ENCODE measurements at places on chromosomes 12 and 14.

DNA sequence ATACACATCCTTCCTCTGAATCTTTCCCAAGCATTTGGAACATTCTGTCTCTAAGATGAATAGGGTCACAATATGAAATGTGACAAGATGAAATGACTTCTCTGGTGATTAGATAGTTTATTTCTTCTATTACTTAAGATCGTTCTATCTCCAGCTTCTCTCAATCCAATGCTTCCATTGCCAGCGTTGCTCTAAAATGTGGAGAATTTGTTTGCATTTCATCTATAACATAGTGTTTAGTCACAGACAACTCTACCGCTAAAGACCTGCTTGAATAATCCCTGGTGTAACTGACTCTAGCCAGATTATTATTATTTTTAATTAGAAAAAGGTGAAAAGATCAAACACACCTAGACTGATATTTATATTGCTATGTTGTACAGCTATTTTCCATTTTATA, 184.7 kb upstream of the PRICKLE1 start:
- no peak for DNase-seq

- no peak for DNase-seq
Observed at GRCh38 chr12:122721057-122721545, 4.5 kb upstream of the HCAR3 start.

- no peak for DNase-seq
Observed at GRCh38 chr14:61939776-61940175, 177.6 kb downstream of the SNAPC1 start.

- no peak for DNase-seq
Observed at GRCh38 chr14:96243785-96244184, 12.2 kb upstream of the BDKRB1 start.

GRCh38 chr14:94936901-94937685, 167.2 kb upstream of the GSC start:
- peak; percentile 64 for DNase-seq

DNA sequence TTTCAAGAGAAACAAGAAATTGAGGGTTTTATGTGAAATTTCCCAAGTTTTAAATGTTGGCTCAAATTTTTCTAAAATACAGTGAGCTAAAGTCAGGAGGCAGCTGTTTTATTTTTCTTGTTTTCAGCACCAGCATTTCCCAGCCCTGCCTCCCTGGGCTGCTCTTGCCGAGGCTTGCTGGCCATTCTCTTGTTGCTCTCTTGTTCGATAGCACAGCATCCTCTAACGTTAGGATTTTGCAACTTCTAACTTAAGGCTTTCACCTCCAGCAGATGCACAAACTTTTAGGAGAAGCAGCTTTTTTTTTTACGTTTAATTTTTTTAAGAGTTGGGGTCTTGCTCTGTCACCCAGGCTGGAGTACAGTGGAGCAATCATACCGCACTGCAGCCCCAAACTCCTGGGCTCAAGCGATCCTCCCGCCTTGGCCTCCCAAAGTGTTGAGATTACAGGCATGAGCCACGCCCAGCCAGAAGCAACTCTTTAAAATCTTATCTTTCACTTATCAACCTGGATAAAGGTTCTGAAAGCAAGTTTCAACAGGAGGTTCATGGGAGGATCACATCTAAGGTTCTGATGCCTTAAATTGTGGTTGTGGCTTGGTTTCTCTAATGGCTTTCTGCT, 40.2 kb downstream of the B4GALNT3 start:
- DNase-seq = no peak

DNA sequence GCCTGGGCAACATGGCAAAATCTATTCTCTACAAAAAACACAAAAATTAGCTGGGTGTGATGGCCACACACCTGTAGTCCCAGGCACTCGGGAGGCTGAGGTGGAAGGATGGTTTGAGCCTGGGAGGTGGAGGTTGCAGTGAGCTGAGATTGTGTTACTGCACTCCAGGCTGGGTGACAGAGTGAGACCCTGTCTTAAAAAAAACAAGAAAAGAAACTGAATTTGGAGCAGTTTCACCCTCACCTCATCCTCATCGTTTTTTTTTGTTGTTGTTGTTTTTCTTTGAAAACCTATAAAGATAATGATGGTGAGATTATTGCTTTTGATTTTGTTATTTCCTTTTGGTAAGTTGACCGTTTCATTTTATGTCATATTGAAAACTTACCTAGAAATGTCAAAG, 60.7 kb downstream of the SLC38A6 start:
- DNase-seq = no peak

GRCh38 chr12:47164724-47165439, 85.1 kb upstream of the AMIGO2 start:
- DNase-seq = no peak

GRCh38 chr12:21666722-21667121, 9.1 kb upstream of the LDHB start:
- DNase-seq = no peak

DNA sequence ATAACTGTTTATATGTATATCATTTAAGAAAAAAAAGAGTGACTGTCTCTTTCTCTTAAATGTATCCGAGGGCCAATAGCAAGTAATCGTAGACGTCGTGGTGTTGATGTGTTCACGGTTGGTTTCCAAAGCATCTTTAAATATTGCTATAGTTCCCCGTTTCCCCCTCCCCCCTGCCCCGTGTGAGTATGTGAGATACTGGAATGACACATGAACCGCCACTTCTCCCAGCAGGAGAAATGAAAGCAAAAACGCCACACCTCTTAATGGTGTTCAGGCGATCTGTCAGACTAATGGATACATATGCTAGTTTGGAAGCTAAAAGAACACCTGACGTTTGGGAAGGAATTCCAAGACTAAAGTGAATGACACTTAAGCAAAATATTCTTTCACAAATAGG, 258.3 kb downstream of the FOXN3 start:
- DNase-seq = no peak

DNA sequence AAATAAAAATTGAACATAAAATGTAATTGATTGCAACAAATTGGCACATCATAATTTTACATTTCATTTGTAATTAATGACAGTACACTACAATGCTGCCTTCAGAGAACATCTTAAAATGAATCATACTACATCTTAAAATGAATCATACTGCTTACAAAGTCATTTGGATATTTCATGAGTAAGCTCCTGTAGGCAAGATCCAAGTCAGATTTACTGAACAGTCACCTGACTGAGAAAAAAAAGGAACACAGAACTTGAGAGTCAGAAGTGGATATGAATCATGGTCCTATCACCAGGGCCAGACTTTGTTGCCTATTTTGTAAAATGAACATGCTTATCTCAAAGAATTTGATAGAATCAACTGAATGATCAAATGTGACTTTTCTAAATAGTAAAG, 32.7 kb upstream of the FBLN5 start:
- DNase-seq = no peak

GRCh38 chr14:96267336-96267735, 11.3 kb downstream of the BDKRB1 start:
- peak; percentile 49 for DNase-seq

- DNase-seq = peak; percentile 9
Observed at GRCh38 chr14:104891121-104891551, 26.1 kb downstream of the CEP170B start.

DNA sequence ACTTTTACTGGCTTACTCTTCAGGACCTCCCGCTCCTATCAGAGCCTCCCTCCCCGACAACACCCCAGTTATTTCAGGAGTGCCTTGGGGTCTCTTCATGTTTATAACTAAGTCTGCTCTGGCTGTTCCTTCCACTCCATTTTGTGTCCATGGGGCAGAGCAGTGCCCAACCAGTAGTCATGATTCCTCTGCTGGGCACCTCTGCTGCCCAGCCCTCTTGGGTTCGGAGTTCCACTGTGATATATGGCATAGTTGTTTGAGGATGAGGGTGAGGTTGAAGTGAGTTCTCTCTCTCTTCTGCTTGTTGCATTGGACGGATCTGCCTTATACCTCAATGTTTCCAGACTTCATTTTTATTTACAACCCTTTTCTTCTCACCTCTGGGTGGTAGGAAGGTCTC, 17.4 kb downstream of the NR1H4 start:
- DNase-seq = no peak

DNA sequence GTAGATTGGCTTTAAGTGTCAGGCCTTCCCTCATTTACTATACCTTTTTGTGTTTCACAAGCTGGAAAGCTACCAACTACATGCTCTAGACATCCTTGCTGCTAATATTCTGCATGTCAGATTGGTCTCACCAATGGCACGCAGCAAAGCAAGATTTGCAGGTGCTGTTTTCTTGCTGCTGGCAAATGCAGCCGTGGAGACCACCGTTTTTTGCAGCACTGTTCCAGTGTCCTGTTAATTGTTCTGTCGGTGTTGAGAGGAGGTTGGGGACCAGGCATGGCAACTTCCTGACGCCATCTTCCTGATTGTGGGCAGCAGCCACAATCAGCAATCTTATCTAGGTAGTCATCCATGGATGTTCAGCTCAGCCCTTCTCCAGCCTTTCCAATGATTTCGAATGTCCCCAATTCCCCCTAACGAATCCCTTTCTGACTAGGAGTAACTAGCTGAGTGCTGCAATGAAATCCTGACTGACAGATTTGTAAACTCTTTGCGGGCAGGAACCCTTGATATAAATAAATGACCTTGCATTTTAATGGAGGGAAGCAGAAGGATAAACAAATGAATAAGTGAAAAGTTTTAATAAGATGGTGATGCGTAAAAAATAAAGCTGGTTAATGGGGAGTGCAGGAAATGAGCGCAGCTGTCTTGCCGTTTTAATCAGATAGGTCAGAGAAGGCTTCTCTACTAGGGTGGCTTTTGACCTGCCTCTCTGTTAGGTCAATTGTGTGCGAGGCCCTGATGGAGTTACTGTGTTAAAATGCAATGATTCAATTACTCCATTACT, 574 bp upstream of the CRADD start:
- DNase-seq = no peak

DNA sequence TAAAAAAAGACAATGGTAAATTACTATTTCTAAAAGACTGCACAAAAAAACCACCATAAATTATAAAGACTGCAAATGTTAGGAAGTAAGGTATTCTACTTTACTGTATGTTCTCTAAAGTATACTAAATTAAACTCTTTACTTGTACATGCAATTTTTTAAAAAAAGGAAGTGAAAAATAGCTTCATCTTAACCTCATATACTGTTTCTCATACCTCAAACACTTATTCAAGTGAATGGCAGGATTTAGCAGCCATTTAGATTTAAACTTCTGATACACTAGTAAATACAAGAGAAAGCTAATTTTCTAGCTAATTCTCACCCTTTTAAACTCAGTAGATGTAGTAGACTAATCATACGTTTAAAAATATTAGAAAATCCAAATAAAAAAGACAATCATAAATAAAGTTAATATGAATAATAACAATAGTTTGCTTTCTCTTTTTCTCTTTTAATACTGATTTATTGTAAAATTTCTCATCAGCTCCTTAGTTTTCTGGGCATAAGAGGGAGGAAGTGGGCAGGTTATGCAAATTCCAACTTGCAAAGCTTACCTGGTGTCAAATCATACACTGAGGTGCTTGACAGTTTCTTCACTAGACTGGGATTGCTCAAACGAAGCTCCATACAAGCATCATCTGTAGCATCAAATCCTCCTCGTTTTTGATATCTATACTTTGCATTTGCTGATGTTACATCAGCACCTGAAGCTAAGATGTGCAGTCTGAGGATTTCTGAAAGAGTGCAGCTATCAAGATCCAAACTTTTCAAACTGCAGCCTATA, 71.0 kb upstream of the CFL2 start:
- no peak for DNase-seq

GRCh38 chr14:101790232-101790631, 28.7 kb downstream of the PPP2R5C start:
- DNase-seq = no peak

GRCh38 chr12:131459773-131460365, 251.0 kb upstream of the SFSWAP start:
- no peak for DNase-seq

DNA sequence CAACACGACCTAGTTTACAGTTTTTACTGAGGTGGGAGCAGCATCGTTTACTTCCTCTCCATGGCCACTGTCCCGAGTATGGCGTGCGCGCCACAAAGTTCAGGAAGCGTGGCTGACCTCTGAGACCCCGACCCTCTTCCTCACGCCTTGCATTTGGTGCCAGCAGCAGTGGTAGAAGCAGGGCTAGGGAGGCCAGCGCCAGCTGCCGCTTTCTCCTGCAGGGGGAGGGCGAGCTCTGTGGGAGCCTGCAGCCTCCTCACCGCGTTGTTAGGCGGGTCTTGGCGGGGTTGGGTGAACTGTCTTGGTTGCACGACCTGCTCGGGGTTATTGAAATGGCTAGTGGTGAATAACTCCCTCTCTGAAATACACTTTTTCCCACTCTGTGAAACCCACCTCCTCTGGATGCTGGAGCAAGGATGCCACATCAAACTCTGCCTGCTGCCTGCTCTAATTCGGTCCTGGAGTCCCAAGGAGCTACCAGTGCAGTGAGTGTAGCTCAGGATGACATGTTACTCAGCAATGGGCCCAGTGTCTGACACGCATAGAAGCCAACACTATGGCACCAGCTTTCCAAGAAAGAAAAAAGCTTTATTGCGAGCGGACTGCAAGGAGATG, 22.3 kb upstream of the TDRD9 start:
- DNase-seq = no peak

DNA sequence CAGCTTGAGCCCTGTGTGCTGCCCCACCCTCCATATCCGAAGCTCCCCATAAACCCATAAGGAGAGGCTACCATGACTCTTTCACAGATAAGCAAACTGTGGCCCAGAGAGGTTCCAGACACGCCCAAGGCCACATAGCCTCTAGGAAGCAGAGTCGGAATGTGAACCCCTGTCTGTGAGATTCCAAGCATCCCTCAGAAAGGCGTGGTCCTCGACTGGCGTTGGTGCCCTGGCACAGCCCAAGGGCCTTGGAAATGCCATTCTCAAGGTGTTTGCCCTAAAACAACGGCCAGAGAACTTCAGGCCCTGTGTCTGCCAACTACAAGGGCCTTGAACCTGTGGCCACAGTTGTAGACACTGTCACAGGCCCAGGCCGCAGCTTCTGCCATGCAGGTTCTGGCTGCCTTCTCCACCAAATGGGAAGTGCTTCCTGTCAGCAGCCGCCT, 8.5 kb upstream of the DIO3 start:
- no peak for DNase-seq

- no peak for DNase-seq
Observed at GRCh38 chr12:3277306-3277943, 200.2 kb downstream of the TSPAN9 start.

Measured in uterus (tissue), 4 donors.